ENCODE measurements at places on chromosomes 6 and 20.

DNA sequence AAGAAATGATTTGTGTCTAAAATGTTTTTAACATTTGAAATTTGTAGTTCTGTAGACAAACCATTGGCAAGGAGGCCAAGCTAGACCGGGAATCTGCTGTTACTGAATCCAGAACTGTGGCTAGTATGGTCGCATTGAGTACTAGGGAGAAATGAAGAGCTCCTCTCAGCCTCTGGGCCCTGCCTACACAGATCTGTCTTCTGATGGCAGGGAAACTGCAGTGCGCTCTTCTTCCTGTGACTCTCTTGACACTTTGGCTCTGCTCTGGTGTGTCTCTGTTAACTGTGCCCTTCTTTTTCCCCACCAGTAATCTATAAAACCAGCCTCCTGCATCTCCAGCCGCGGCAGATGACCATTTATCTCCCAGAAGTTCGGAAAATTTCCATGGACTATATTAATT lies 61.5 kb upstream of the TMEM181 start:
- DNase-seq = no peak

DNA sequence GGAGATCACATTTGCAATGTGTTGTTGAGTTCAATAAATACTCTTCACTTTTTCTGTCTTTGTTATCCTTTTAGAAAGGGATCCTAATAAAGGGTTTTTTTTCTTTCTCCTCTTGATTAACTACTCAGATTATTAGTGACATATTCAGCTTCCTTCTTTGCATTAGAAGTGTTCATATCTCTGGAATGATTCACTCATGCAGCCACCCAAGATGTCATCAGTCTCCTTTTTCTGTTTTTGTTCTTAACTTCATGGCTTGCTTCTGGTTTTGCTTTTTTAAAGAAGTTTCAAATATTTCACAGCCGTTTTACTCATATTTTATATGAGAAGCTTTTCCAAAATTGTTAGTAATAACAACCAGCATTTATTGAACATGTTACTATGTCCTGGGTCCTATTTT lies 187.6 kb downstream of the TMEM242 start:
- DNase-seq = no peak

DNA sequence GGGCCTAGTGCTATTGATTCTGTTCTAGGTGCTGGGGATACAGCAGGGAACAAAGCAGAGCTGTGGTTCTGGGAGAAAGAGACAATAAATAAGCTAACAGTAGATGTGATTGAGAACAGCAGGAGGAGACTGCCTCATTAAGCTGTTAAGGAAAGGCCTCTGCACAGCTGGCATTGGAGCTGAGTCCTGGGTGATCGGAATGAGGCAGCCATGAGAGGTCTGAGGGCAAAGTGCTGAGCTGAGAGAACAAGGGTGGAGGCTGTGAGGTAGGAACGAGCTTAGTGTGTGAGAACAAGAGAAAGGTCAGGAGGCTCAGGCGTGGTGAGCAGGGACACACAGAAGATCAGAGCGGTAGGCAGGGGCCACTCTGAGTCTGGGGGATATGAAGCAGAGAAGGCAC lies 18.3 kb downstream of the DDX27 start:
- DNase-seq = no peak

GRCh38 chr6:32397252-32397920 lies 9.6 kb downstream of the BTNL2 start:
- DNase-seq = no peak

Data from hematopoietic multipotent progenitor cell treated with erythropoietin and hydrocortisone succinate and interleukin-3 and kit ligand, for 4 days (in vitro differentiated cells).